ENCODE measurements at places on chromosomes 4 and X.

DNA sequence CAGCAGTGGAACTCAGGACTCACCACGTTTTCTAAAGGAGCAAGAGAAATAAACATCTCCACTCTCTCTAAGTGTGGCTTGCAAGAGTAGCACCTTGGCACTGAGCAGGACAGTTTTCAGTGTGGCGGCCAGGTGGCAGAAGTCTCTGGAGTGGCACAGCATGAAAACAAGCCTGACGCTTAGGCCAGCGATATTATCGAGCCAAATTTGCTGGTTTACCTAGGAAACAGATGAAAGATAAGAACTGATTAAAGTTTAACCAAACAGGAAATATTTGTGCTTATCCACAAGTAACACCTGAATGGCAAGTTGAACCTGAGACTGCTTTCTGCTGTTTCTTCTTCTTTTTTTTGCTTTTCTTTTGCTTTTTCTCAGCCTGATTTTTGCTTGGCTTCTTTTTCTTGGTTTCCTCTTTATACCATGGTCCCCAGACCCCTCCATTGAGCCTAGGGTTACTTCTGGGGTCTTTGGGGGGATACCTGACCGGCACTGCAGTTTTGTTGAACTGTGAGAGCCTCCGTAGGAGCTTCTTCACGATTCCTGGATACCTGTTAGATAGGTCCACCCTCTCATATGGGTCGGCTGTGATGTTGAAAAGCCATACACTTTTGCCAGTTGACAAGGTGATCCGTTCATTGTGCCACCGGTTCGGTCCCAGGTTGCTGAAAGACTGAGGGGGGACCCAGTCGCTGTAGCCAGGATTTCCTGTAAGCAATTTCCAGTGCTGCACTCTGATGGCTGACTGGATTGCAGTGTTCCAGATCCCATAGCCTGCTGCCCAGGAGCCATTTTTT is 77.3 kb downstream of the ARSJ start:
- DNase-seq, result peak; percentile 13

DNA sequence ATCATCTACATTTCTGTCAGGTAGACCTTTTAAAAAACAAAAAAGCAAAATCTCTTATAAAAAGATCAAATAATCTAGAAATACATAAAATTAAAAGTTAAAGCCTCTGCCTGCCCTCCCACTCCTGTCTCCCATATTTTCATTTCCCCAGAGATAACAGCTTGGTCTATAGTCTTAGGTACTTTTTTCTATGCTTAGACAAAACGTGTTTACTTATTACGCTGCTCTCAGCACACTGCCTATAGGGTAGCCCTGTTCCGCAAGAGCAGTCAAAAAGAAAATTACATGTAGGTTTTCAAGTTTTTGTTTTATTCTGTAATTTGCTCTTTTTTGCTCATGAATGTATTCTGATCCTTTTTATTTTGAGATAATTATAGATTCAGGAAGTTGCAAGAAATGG is 73.3 kb downstream of the TAF1 start:
- no peak for DNase-seq

GRCh38 chr4:134027931-134028330 is 173.7 kb downstream of the PABPC4L start:
- no peak for DNase-seq

- no peak for DNase-seq
These were observed 38.9 kb upstream of the TLR2 start for GRCh38 chr4:153645183-153645582.

GRCh38 chr4:139030614-139031235 is 15.1 kb downstream of the NOCT start:
- peak; percentile 85 for DNase-seq

DNA sequence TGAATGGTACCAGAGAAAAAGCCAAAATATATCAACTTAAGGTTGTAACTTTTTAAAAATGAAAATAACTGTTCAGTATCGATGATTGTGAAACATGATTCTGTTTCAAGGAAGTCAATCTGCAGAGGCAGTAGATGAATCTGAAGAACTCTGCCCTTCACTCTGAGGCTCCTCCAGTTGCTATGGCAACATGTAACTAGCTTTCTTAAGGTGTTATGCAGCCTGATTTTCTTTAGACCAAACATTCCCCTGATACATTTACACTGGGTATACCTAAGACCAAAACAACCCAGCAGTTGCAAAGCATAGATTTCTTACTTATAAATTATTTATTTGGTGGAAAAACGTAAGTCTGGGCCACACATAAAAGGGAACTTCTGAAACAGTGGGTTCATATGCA is 133.6 kb upstream of the RASGEF1B start:
- DNase-seq, result no peak

GRCh38 chr4:177444911-177445736 is 2.9 kb upstream of the AGA start:
- no peak for DNase-seq

- DNase-seq, result peak; percentile 19
These were observed 89.1 kb downstream of the RELL1 start for GRCh38 chr4:37597034-37597433.

- DNase-seq, result no peak
These were observed 277.1 kb upstream of the DIAPH2 start for GRCh38 chrX:96407501-96407900.

DNA sequence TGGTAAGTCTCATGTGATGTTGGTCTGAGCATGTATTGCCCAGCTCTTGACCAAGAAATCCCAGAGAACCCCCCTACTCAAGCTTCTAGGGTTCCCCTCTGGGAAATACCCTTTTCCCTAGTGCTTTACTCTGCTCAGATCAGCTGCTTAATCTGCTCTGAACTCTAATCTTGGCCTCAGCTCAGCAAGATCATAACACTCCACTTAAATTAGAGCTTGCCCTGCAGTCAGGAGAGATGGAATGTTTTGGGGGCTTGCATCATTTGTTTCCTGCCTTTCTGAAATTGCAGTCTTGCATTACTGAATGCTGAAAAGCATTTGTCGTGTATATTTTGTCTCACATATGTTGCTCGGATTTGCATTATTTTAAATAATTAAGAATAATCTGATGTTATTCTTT is 1153.6 kb downstream of the FSTL5 start:
- no peak for DNase-seq

DNA sequence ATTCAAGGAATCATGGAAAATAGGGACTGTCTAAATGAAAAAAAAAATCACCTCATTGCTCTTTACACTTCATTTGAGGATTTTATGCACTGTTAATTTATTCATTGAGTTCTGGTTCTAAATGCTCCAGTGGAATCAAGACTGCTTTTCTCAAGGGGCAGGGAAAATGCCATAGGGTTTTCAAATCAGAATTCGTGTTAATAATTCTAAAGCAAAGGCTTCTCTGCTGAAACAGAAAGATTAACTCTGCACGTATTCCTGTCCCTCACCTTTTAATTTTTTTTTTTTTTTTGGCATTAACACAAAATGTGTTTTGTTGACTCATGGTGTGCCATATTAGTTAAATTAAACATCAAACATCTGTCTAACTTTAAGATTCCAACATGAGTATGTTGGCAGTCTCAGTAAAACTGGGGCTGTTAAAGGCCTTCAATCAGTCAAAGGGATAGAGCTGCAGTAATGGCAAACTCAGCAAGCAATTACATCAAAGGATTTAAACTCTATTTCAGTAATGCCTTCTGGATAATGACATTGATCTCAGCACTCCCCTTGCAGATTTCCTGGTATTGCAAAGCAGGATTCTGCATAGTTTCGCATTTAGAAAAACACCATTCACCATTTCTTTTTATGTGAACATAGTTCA is 878.1 kb downstream of the RAPGEF2 start:
- no peak for DNase-seq

Measured in right renal pelvis (tissue), 4 donors.